ENCODE measurements at places on chromosomes 11 and 22. TPM values are rescaled to one million over a fixed set of nuclear protein-coding genes. Genes with fewer than 3 reads are reported as not detected.

Gene PRG3
- total RNA-seq: not detected

Gene TPH1
- total RNA-seq: 0.47 TPM

Gene MRPL21
- total RNA-seq: 92.1 TPM

Gene TMEM86A
- total RNA-seq: 0.05 TPM

Gene FDX1
- total RNA-seq: 12.3 TPM

Gene BIK
- 2.0 TPM for total RNA-seq

Gene CLMP
- total RNA-seq: 0.15 TPM

Gene OR5B21
- not detected for total RNA-seq

Gene AIFM3
- total RNA-seq: 0.10 TPM

Gene LRP5
- total RNA-seq: 14.3 TPM

Gene PDGFD
- total RNA-seq: not detected

Gene CELSR1
- total RNA-seq: 0.25 TPM

Gene TMEM25
- 13.3 TPM for total RNA-seq

Gene GGTLC2
- total RNA-seq: not detected

Gene IGLL1
- not detected for total RNA-seq

Gene KCNJ1
- total RNA-seq: not detected

Gene SPON1
- total RNA-seq: 0.25 TPM

Gene OVOL1
- total RNA-seq: not detected

Gene CCDC15
- total RNA-seq: 6.1 TPM

Gene NLRP10
- not detected for total RNA-seq

Gene MMP7
- not detected for total RNA-seq

Gene FAM111B
- total RNA-seq: 21.6 TPM

Gene NEFH
- total RNA-seq: 3.5 TPM

Gene C22orf23
- not detected for total RNA-seq

Gene CRYBA4
- not detected for total RNA-seq

Gene SESN3
- total RNA-seq: 18.1 TPM

Gene NECTIN1
- 2.5 TPM for total RNA-seq

Gene MYO18B
- total RNA-seq: 0.14 TPM

Gene GRAP2
- 29.4 TPM for total RNA-seq

Gene ACTN3
- 0.07 TPM for total RNA-seq

Gene OR4C5
- total RNA-seq: not detected

Gene OR5P2
- total RNA-seq: not detected

Gene MAJIN
- 0.37 TPM for total RNA-seq

Gene FOLR1
- total RNA-seq: not detected

Gene SPINDOC
- total RNA-seq: 15.4 TPM

Gene FOLR3
- total RNA-seq: not detected

Gene IGHMBP2
- total RNA-seq: 31.1 TPM

Gene OR8D1
- not detected for total RNA-seq

Gene COMMD9
- 28.9 TPM for total RNA-seq

Gene ACR
- total RNA-seq: not detected

Gene NCAM1
- not detected for total RNA-seq

Gene CTSW
- total RNA-seq: 0.95 TPM

Gene RTN4R
- total RNA-seq: 2.1 TPM

Gene MPPED2
- not detected for total RNA-seq

Gene MS4A3
- not detected for total RNA-seq

Gene KLHL35
- total RNA-seq: 0.17 TPM

Gene BARX2
- 3.8 TPM for total RNA-seq

Gene TEX12
- not detected for total RNA-seq

Gene CRYAB
- not detected for total RNA-seq

Data from activated naive CD4-positive, alpha-beta T cell treated with anti-CD3 and anti-CD28 coated beads for 36 hours (primary cell).